Activated naive CD4-positive, alpha-beta T cell (primary cell): ENCODE measurements at places on chromosomes 5 and 9.

GRCh38 chr9:137244486-137245449, 3.7 kb downstream of the TUBB4B start:
- DNase-seq = no peak

DNA sequence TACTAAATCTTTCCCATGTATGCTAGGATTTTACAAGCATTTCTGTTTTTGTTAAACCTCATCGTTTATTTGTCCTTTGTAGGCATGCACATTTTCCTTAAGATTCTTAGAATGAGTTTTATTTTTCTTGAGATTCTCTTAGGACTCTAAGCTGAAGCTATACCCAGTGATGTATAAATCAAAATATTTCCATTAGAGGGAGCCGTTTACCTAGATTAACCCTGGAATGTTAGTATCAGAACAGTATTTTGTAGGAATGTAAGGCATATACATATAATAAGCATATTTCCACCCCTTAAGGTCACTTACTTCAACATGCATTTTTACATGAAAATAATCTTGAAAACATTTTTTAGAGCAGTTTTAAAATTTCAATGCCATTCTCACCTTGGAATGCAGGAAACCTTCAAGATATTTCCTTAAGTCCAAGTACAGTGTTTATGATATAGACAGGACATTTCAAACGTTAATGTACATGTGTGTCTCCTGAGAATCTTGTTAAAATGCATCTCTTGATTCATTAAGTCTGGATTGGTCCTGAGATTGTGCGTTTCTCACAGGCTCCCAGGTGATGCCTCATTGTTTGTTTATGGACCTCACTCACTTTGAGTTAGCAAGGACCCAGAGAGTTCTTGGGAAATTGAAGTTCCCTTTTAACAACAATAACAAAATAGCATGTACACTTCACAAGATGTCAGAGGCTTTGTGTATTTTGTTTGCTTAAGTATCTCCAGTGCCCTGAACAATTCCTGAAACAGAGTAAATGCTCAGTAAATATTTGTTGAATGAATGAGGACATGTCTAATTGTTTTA, 34.9 kb upstream of the FCHO2 start:
- DNase-seq = no peak

DNA sequence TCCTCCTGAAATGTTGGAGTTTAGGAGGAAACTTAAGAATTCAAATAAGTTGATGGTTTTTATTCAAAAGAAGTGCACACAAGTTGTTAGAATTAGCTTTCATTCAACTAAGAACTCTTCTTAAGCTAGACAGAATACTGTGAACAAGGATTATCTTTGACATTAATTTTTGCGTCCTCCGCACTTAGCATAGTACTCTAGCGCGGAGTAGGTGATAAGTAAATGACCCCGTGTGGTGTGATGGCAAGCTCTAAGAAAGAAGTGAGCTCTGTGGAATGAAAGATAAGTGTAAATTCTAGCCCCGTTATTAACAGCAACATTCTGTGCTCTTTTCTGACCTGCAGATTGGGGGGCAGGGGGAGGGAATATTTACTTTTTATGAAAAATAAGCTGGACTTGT, 1.0 kb downstream of the BRIX1 start:
- no peak for DNase-seq

- DNase-seq = no peak
These were observed 64.5 kb downstream of the FBXL7 start for GRCh38 chr5:15564523-15564922.

DNA sequence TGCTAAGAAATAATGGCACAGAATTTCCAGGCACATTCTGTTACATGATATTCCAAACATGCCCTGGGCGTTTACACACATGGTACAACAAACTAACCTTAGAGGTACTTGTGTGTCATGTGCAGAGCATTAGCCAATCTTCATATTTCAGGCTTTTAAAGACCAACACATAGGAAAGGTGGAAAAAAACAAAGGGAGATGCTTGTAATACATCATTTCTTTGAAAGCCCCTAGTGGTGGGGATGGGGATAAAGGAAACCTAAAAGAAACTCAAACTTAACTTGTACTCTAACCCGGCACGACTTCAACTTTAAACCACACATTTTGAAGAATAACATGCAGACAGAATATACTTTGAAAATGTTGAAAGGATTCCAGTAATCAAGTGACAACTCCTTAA, 133.6 kb downstream of the PTPRD start:
- DNase-seq = no peak

DNA sequence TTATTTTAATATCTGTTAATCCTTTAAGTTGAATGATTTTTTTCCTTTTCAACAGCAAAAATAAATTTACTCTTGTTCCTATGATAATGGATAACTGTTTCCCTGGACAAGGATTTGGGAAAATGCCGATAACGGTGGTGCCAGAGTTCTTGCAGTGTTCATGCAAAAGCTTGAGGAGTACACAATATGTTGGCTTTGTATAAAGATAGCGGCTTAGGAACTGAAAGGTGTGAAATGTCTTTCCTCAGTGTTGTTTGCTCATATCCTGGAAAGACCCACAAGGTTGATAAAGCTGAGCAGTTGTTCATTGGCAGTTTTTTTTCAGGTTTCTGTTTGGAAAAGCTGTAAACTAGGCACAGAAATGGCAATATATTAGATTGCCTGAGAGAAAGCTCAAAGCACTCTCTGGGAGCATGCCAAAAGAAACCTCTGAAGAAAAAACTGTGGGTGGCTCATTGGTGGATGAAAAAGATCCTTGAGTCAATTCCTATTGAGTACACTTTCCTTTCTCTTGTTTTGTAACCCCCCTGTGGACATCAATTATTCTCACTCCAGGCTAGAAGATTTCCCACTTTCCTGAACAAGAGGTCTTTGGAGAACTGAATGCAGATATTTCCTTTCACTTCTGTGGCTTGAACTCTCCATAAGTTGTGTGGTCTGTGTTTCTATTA, 117.2 kb upstream of the RGMB start:
- no peak for DNase-seq

- DNase-seq = no peak
These were observed 72.6 kb upstream of the GALNT10 start for GRCh38 chr5:154117930-154118329.

DNA sequence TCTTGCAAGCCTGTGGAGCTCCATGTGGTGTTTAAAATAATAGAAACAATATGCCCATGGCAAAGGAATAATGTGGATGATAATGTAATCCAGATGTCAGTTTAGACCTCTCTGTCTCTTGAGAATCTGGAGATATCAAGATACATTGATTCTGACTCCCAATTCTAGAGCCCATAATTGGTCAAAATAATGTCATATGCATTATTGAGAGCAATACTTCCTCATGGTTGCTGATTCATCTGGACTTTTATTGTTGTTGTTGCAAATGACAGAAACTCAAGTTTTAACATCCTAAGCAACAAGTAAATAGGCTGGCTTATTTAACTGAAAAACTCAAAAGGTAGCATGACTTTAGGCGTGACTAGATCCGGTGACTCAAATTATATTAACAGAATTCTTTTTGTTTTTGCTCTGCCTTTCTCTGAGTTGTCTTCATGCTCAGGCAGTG, 152.1 kb downstream of the PCSK1 start:
- DNase-seq = no peak

DNA sequence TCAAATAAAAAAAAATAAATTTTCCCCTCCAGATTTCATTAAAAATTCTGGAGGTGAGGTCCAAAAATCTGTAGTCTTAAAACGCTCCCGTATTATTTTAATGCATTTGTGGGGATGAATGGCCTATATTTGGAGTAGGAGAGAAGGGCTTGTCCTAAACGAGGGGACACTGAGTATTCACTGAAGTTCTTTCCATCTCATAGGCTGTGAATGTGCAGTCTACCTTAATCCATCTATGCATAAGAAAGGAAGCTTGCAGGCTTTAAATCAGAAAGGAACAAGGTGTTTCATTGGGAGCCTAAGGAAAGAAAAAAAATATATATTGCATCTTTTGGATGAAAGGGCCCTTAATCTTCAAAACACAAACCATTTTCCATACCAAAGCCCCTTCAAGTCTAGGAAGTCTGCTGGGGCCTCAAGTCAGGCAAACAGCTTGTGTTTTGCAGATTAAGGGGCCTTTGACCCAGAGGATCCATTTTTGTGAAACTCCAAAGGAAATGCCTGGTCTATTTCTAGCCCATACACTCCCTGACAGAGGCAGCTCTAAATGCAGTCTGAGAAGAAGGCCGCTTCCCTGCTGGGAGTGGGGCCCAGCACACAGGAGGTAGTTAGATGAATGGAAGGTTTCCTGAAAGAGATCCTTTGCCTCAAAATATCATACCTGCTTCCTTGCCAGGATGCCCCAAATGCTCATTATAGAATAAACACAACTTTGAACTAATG, 35.6 kb downstream of the BRINP1 start:
- no peak for DNase-seq

- no peak for DNase-seq
These were observed 51.9 kb upstream of the NMUR2 start for GRCh38 chr5:152456815-152457443.

DNA sequence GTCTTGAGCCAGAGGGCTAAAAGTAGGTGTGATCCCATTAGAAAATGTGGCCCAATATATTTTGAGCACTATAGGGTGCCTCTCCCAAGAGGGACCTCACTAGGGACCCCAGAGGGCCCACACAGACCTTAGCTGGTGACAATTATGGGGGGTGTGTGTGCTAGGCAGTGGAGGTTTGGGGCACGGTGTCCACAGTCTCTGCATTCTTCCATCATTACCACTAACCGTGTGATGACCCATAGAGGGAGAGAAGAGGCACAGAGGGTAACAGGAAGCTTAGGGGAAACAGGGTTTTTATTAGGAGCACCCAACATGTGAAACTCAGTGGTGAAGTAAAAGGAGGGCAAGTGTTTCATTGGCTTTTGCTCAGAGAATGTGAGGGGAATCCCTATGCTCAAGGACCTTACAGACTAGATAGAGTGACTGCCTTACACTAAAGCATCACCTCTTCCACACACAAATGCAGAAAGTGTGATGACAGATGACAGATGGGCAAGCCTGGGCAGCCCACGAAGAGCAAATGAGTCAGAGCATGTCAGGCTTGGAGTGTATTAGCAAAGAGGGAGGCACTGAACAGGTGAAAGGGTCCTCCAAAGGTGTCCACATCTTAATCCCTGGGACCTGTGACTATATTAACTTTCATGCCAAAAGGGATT, 2.5 kb upstream of the ACTL7A start:
- DNase-seq = no peak

DNA sequence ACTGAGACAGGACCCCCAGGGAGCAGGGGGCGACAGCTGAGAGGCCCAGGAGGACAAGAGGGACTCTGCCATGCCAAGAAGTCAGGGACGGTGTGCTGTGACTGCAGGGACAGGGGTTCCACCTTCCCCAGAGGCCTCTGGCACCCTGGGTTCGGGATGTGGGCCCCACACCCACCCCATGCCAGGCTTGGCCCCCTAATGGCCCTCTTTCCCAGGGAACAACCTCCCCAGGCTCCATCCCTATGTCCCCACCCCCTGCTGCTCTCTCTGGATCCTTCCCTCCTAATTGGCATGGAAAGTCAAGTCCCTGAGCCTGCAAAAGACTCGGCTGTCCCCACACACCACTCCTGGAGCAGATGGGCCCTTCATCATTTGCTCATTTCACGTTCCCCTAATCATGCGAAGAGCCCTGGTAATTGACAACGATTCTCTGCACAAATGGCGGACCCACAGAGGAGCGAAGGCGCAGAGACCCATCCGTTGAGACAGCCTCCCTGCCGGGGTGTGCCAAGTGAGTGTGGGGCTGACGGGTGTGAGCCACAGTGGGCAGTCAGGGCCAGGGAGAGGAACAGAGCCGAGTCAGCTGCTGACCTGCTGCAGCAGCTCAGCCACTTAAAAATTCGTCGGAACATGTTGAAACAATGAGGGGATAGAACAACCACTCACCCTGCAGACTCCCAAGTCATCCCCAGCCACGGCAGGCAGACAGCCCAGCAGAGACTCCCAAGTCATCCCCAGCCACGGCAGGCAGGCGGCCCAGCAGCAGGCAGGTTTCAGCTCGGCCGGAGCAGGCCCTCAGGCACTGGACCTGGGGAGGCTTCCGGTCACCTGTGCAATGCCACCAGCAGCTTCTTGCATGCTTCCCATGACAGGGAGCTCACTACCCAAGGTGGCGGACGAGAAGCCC, 109.0 kb downstream of the VAV2 start:
- DNase-seq = no peak

DNA sequence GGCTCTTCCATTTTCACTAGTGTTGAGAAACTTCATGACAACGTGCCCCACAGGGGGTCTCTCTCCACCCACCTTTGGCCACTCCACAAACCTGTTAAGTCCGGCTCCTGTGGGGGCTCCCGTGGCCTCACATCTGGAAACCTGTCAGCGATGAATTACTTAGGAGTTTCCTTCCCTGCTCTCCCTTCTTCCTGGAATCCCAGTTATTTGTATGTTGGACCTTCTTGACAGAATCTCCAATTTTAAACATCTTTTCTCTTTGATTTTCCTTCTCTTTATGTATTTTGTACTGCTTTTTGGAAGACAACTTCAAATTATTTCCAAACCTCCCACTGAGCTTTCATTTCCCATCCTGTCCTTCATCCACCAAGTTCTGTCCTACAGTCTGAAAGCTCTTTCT, 55.1 kb upstream of the NRARP start:
- DNase-seq = no peak
